ENCODE measurements at places on chromosomes 6 and 20. TPM values are rescaled to one million over a fixed set of nuclear protein-coding genes. Genes with fewer than 3 reads are reported as not detected.

- DNase-seq = peak; percentile 96
Measured at GRCh38 chr6:109440331-109441068, at the start of the genes PPIL6 and SMPD2. Gene PPIL6, minus strand, starts transcription at chr6:109440628. Its CDS starts 38 bp downstream, at chr6:109440590. Gene SMPD2, plus strand, starts transcription at chr6:109440724. Its CDS starts 398 bp downstream, at chr6:109441122.

Gene ADTRP
- 5.9 TPM for polyA plus RNA-seq

Gene CPXM1
- 7.1 TPM for polyA plus RNA-seq

DNA sequence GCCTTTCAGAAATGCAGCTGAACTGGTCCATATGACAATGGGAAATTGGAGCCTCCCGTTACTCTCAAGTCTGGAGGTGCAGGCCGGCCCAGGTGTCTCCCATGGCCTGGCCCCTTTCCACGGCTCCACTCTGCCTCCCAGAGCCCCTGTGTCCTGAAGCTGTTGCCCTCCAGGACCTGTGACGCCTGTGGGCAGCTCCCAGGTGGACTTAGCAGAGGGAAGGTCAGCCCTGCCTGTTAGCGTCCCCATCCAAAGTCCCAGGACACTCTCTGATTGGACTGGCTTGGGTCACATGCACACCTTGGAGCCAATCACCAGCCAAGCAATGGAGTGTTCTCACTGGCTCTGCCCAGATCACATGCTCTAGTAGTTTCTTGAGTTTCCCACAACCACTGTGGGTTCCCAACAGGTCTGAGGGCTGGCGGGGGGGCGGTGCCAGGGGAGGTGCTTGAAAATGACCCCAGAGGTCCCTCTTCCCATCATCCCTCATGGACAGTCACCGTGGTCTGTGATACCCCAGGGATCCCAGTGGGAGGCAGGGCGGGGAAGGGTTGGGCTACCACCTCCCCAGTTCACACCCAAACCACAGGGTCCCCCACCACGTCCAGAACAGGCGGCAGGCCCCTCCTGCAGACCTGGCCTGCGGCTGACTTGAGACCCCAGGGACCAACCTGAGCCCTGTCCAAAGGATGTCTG, 135.6 kb downstream of the TAF4 start:
- DNase-seq = no peak

Gene ME1
- 5.5 TPM for polyA plus RNA-seq

Gene BMP2
- 3.3 TPM for polyA plus RNA-seq

GRCh38 chr20:32973077-32973717, 31.0 kb downstream of the SUN5 start:
- no peak for DNase-seq

- DNase-seq = no peak
Measured at GRCh38 chr6:167695831-167696230, 130.9 kb upstream of the AFDN start.

GRCh38 chr6:24125980-24126379, at the start of gene NRSN1:
Gene NRSN1, plus strand, starts transcription at chr6:24126215. Its CDS starts 8,113 bp downstream, at chr6:24134328.
- DNase-seq = peak; percentile 74

- DNase-seq = no peak
Measured at GRCh38 chr6:47047097-47047478, 5.0 kb upstream of the ADGRF1 start.

- no peak for DNase-seq
Measured at GRCh38 chr6:119620846-119621555, 271.4 kb upstream of the MAN1A1 start.

DNA sequence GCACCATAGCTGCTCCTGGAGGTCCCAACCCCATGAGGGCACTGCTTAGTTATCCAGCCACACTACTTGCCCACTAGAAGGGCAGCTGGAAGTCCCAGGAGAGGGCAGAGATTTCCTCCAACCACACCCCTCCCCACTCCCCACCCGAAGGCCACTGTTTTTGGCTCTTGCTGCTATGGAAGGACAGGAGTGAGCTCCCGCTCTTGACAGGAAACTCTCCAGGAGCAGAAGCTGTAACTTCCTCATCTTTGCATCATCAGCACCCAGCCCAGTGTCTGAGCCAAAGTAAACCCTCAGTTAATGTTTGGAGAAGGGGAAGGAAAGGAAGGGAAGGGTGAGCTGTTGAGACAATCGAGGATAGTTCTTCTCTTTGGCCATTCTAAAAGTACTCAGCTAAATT, 120.7 kb downstream of the MTFR2 start:
- DNase-seq = no peak

Gene PXDC1
- 35.0 TPM for polyA plus RNA-seq

DNA sequence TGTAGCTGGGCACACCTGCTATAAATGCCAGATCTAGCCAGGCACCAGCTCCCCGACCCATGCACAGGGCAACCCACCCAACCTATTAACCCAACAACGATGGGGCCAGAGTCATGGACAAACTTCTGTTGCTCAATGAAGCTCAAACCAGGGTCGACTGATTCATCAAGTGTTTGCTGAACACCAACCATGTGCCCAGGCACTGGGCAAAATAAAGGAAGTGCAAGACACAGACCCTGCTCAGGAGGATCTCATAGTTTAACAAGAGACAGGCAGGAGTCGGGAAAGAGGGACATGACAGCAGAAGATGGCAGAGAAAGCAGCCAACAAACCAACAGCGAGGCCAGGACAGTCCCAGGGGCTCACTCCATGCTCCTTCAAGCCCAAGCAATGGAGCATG, 18.8 kb downstream of the KCNK5 start:
- no peak for DNase-seq

Gene C6orf58
- polyA plus RNA-seq = not detected

DNA sequence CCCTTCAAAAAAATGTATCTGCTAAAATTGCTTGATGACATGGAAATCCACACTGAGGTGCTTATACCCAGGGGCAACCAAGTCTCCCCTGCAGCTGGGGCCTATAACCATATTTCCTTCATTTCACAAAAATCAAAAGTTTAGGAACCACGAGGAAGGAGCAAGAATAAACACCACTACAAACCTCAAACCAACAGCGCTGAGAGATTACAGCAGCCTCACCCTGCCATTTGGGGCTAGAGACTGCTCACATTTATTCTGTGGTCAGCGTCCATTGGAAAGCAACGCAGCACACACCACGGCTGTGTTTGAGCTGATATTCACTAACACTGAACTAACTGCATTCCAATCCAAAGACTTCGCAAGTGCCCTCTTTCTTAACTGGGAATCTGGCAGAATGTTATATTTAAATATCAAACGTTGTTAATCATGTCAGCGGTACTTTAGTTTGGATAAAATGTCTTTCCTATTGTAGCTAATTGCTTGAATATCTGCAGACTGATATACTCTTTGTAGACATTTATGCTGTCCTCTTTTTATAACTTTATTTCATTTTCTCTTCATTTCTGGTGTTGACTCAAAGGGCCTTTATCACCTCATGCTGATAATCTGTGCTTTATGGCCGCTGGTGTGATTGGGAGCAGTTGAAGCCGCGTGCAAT, 94.6 kb downstream of the FOXA2 start:
- DNase-seq = no peak

DNA sequence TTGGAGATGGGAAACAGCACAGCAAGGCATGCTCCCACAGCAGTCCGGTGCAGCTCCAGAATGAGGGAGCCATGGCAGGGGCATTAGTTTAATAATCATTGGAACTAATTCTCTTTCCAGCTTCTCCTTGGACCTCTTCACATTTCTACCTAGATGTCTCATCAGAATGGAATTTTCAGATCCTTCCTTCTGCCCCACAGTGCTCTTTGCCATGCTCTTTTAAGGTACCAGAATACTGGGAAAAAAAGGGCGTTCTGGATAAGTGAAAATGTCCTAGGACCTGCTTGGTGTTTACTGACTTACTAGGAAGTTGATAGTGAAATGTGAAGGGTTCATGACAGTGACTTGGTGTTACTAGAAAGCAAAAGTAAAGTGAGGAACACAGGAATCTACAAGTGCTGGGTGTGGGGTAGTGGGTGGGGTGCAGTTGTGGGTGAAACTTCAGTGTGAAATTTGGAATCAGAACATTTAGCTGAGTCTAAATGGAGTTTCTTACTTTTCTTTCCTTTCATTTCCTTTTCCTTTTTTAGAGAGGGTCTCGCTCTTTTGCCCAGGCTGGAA, 207.1 kb downstream of the ARID1B start:
- DNase-seq = no peak

All from kidney (tissue), 22 donors.